ENCODE measurements at places on chromosomes 2 and 18. TPM values are rescaled to one million over a fixed set of nuclear protein-coding genes. Genes with fewer than 3 reads are reported as not detected.

The AUP1 gene
- 76.8 TPM for total RNA-seq

- H3K27ac ChIP-seq = peak overlapping the region; percentile 85
- peak; percentile 75 for DNase-seq
- no peak overlapping the region for H3K4me3 ChIP-seq
- H3K4me1 ChIP-seq = peaks cover 86% of the 10 kb centered on the region
Measured at GRCh38 chr18:13265008-13265910, 46.7 kb downstream of the LDLRAD4 start.

DNA sequence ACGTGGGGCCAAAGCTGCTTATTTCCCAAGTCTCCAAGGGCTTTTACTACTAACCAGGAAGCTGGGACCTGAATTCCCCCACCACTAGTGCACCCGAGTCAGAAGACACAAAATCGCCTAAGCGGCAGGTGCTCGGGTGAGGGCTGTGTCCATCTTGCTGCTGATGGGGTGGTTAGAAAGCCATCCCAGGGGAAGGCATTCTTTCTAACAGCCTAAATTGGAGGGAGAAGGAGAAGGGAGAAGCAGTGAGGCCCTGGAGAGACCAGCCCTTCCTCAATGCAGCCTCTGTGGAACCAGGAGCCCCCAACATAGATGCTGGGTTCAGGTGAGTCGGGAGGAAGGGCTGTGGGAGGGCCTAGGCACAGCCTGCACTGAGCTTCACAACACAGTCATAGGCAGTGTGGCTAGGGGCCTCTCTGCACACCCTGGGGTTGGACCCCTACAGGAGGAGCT lies 1.9 kb upstream of the PROM2 start:
- no peaks in the 10 kb centered on the region for H3K4me1 ChIP-seq
- no peak overlapping the region for H3K27ac ChIP-seq
- H3K27me3 ChIP-seq = no peaks in the 10 kb centered on the region
- no peak overlapping the region for H3K4me3 ChIP-seq
- H3K36me3 ChIP-seq = no peaks in the 10 kb centered on the region

The SPEG gene
- total RNA-seq = 62.9 TPM

GRCh38 chr2:102177814-102178478 lies 8.9 kb upstream of the IL1RL2 start:
- DNase-seq = no peak
- H3K4me3 ChIP-seq = no peak overlapping the region
- peaks cover 5% of the 10 kb centered on the region for H3K4me1 ChIP-seq
- H3K27ac ChIP-seq = no peak overlapping the region
- peaks cover 35% of the 10 kb centered on the region for H3K36me3 ChIP-seq

DNA sequence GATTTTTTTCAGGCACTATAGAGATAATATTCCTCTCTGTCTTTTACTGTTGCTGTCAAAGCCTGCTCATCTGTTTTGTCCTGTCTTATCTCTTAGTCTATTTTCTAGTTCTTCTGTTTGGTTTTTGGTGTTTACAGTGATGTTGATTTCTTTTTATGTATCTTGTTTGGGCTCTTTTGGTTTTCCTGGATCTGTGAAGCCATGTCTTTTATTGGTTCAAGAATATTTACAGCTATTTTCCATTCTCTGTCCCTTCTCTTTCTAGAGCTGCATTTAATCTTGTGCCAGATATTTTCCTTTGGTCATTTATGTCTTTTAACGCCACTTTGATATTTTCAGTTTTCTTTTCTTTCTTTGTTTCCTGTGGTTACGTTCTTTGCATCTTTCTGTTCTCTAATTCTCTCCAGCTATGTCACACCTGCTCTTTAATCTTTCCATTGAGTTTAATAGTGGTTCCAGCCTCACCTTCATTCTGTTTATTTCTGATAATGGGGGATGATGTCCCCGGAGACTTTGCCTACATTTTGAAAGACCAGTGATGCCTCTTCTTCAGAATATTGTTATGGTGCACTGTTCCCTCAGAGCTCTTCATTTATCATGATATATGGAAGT lies 32.0 kb downstream of the SMCHD1 start:
- DNase-seq = no peak
- H3K4me3 ChIP-seq = no peak overlapping the region
- H3K4me1 ChIP-seq = peaks cover 4% of the 10 kb centered on the region

GRCh38 chr18:50119296-50119695 lies 75.7 kb downstream of the MYO5B start:
- no peaks in the 10 kb centered on the region for H3K4me1 ChIP-seq
- H3K27me3 ChIP-seq = peaks cover 33% of the 10 kb centered on the region
- H3K27ac ChIP-seq = no peak overlapping the region
- no peak overlapping the region for H3K4me3 ChIP-seq
